ENCODE measurements at places on chromosomes 2 and 18. TPM values are rescaled to one million over a fixed set of nuclear protein-coding genes. Genes with fewer than 3 reads are reported as not detected.

DNA sequence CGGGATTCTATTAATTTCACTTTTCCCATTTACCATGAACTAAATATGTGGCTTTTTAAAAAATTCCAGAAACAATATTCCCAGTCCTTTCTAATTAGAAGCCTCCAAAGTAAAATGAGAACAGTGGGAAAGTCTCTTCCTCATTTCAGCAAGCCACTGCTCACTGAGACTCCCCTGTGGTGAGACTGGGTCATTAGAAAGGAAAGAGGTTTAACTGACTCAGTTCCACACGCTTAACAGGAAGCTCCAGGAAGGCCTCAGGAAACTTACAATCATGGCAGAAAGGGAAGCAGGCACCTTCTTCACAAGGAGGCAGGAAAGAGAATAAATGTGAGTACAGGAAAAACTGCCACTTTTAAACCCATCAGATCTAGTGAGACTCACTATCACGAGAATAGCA is 258.9 kb upstream of the CHAC2 start:
- no peak for DNase-seq

DNA sequence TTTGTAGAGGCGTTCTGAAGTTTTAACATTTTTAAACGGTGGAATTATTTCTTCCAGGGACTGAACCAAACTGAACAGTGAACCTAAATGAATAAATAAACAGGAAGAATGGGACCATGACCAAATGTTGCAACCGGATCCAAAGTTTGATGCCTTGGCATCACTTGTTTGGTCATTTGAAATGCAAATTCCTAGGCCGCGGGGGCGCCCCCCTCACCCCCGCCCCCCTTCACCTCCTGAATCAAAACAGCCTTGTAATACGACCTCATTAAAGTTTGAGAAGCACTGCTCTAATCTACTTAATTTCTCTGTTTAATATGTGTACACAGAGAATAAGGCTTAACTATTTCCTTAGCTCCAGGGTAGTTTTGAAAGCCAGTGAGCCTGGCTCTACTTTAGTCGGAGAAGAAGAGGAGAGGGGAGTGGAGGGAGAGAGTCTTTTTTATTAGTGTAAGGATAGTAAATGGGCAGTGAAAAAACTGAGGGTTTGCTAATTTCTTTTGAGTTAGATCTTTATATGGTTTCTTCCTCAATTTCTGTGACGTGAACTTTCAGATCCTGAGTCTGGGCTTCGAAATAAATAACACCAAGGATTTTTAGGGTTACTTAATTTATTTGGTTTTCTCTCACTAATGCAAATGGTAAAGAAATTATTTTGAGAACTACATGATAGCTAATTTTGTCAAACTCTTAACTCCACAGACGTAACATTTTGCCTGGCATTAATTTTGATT is 5.7 kb downstream of the C2orf80 start:
- no peak for DNase-seq

DNA sequence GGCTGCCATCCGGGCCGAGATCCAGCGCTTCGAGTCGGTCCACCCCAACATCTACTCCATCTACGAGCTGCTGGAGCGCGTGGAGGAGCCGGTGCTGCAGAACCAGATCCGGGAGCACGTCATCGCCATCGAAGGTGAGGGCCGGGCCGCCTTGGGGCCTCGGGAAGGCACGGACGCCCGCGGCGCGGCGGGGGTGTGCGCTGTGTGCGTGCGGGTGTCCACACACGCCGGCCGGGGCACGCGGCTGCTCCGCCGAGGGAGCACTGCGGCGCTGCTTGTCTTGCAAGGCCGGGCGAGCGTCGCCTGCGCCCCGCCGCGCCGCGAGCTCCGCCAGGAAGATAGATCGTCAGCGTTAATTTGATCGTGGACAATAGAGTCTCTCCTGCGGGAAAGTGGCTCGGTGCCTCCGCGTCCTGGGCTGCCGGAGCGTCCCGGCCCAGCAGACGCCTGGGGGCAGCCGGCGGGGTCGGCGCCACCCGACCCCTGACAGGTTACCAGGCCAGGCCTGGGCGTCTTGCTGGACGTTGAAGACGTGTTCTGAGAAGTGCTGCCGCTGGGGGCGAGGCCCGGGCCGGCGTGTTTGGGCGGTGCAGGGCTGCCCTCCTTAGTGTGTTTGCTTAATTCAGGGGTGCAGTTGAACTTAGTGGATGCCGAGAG is 1.0 kb downstream of the AGAP1 start:
- DNase-seq = no peak

DNA sequence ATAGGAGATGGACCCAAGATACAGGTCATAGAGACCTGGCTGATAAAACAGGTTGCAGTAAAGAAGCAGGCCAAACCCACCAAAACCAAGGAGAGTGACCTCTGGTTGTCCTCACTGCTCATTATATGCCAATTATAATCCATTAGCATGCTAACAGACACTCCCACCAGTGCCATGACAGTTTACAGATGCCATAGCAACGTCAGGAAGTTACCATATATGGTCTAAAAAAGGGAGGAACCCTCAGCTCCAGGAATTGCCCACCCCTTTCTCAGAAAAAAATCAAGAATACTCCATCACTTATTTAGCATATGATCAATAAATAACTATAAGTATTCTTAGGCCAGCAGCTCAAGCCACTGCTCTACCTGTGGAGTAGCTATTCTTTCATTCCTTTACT is 574.7 kb upstream of the ID2 start:
- DNase-seq = no peak

DNA sequence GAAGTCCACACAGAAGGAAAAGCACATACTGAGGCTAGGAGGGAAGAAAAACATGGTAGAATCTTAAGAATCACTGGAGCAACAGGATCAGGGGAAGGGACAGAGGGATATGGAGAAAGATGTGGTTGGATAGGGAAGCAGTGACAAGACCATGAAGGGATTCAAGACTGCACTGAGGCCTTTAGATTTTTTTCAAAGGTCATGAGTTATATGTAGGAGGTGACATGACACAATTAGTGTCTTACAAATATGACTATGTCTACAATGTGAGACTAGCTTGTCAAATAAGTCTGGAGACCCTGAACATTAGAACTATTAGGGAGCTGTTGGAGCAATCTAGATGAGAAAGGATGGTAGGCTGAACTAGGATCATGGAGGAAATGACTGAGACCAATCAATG is 1130.3 kb upstream of the ZEB2 start:
- no peak for DNase-seq

GRCh38 chr2:76667821-76668271 is 854.3 kb downstream of the LRRTM4 start:
- DNase-seq = no peak

GRCh38 chr2:151498178-151498577 is 88.5 kb downstream of the RIF1 start:
- no peak for DNase-seq

DNA sequence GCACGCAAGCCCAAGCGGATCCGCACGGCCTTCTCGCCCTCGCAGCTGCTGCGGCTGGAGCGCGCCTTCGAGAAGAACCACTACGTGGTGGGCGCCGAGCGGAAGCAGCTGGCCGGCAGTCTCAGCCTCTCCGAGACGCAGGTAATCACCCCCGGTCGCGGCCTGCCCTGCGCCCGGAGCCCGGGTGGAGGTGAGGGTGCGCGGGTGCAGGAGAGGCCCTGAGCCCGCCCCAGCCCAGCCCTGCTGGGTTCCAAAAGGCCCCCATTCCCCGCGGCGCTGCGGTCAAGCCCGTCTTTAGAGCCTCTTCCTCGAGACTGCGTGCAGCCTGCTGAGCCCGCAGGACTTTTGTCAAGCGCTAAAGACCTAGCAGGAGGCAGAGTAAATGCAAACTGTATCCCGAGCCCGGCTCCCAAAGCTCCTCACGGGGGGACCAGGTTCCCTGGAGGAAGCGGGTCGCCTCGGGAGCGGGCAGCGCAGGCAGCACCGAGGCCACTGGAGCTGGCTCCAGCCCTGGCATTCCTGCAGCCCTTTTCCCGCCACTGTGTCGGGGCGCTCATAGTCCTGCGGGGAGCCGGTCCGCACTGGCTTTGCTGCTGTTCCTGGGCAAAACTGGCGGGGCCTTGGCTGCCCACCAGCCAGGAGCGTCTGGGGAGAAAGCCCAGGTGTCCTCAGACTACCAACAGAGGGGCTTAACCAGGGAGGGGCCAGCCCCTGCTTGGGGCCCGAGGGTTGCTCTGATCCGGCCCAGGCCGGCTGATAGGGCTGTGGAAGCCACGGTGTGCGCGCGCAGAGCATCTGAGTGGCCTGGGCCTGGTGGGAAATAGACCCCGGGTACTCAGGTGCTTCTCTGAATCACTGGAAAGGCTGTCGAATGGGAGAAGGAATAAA is 7.3 kb downstream of the EMX1 start:
- DNase-seq = no peak

DNA sequence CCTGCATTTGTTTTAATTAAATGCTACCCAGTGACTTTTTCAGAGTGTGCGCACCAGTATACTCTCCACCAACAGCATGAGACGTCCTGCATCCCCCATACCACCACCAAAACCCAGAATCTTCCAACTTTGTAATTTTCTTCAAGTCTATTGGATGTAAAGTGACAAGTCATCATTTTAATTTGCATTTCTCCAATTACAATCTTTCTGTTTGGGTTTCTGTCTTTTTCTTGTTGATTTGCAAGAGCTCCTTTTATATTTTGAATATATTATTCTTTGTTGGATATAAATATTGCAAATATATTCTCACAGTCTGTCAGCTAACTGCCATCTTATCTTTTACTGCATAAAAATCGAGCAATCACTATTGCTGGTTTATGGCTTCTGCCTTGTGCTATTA is 96.6 kb downstream of the FAM168B start:
- DNase-seq = no peak

GRCh38 chr2:180707884-180708205 is 272.6 kb upstream of the UBE2E3 start:
- DNase-seq = no peak

- DNase-seq = no peak
Observed at GRCh38 chr2:126885751-126886210, 12.9 kb upstream of the TEX51 start.

Gene BMP10
- total RNA-seq = not detected

Gene AKAIN1
- total RNA-seq = not detected

Gene ZBTB7C
- not detected for total RNA-seq

Gene CAVIN2
- not detected for total RNA-seq

Gene SLC38A11
- 0.49 TPM for total RNA-seq

Gene CAD
- 46.9 TPM for total RNA-seq

Data from naive thymus-derived CD4-positive, alpha-beta T cell (primary cell).